ENCODE measurements at places on chromosomes 5 and 9.

GRCh38 chr5:107676702-107677101 is 6.0 kb upstream of the EFNA5 start:
- DNase-seq, result no peak

DNA sequence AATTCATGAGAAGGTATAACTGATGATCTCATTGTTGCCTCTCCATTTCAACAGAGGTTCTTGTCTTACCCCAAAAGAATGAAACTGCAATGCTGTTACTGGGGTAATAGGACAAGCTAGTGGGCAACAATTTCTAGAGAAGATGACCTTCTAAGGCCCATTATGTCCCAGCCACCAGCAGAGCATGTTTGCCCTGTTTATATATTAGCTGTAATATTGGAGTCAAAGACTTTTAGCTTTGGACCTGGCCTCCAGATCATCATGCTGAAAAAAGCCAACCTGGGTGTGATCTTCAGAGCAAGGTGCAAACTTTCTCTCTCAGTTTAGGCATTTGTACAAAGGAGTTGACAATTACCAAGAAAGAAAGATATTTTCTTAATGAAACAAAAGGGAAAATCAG is 3.4 kb downstream of the ALDOB start:
- DNase-seq, result no peak

DNA sequence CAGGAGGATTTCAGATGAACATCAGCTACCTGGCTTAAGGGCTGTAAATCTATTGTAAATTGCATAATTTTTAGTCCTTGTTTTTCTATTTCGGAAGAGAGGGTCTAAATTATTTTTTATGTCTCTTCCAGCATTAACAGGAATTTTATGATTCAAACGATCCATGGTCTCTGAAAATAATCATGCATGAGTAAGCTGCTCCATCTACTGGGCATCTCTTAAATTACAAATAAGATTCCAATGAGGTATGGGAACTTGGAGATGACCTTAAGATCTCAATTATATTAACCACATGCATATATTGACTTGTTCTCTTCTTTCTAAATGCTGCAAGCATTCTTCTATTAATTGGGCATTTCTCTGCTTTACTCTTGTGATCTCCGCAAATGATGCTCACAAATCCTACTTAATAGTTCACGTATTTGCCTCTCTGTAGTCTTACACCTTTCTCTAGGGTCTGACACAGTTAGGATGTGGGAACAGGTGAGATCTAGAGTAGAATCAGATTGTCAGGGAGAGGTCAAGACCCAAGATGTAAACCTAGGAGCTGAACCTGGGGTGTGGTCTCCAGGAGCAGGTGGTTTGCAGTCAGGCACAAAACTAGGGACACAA is 86.9 kb downstream of the NUDT12 start:
- DNase-seq, result no peak

DNA sequence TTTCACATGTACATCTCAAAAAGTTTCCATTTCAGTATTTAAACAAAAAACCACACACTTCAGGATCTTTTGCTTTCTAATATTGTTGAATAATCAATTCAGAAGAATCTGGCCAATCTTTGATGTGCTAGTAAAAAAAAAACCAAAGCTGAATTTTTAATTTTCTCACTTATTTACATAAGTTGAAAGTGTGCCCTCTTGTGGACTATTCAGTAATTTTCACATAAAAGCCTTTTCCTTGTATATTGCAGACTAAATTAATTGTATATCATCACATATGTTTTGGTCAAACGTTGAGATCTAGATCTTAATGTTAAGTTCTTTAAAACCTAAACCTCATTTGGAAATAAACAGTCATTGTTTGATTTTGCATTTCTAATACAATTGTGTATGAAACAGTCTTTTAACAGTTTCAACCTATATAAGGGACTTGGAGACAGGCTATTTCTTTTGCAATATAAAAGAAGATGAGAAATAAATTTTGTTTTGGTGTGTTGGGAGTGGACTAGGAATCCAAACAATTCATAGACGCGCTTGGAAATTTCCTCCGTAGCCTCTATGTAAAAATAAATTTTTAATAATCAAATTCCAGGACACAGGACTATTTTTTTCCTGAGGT is 68.1 kb downstream of the NIPBL start:
- no peak for DNase-seq

GRCh38 chr5:143360755-143361154 is 42.7 kb downstream of the NR3C1 start:
- DNase-seq, result no peak

Data from activated T-helper 1 cell treated with anti-CD3 and anti-CD28 coated beads, Interleukin-2, amount 50 U/mL, for 16 hours (primary cell).